ENCODE measurements at places on chromosomes 11 and 22. TPM values are rescaled to one million over a fixed set of nuclear protein-coding genes. Genes with fewer than 3 reads are reported as not detected.
A peak's percentile ranks its signal among the peaks of the same experiment; 100 is the strongest.

- no peaks in the 10 kb centered on the region for H3K36me3 ChIP-seq
- no peak within 1 kb of the TSS for H3K27ac ChIP-seq
- peaks cover 8% of the 10 kb centered on the region for H3K4me1 ChIP-seq
Measured at GRCh38 chr22:31139866-31140716, at the start of gene PLA2G3. Gene PLA2G3, minus strand, starts transcription at chr22:31140508. Its CDS starts 154 bp downstream, at chr22:31140354.

- H3K27ac ChIP-seq = peak overlapping the region; percentile 15
- DNase-seq = no peak
- H3K4me3 ChIP-seq = no peak overlapping the region
- H3K36me3 ChIP-seq = peaks cover 2% of the 10 kb centered on the region
- H3K27me3 ChIP-seq = no peaks in the 10 kb centered on the region
Measured at GRCh38 chr11:66181632-66182315, 86.7 kb upstream of the RAB1B start.

DNA sequence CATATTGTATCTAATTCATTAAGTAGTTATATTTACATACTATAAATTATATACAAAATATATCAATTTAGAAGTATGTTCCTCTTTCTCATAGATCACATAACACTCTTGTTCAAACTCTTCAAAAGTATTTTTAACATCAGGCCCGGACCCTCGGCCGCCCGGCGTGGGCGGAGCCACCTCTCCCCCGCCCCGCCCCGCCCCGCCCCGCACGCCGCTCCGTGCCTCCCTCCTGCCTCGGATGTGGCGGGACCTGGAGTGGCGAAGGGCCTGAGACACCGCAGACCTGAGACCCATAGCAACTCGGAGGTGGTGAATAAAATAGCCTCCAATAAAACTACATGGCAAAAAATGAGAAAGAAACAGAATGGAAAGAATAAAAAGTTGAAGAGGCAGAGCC lies 105.9 kb upstream of the BDNF start:
- no peaks in the 10 kb centered on the region for H3K4me1 ChIP-seq
- H3K27me3 ChIP-seq = no peaks in the 10 kb centered on the region
- no peaks in the 10 kb centered on the region for H3K36me3 ChIP-seq
- H3K27ac ChIP-seq = no peak overlapping the region
- no peak overlapping the region for H3K4me3 ChIP-seq

- DNase-seq = no peak
- H3K27me3 ChIP-seq = no peaks in the 10 kb centered on the region
- no peak overlapping the region for H3K27ac ChIP-seq
- H3K4me3 ChIP-seq = no peak overlapping the region
- no peaks in the 10 kb centered on the region for H3K4me1 ChIP-seq
Measured at GRCh38 chr11:26971961-26972360, 22.0 kb upstream of the FIBIN start.

- peaks cover 38% of the 10 kb centered on the region for H3K4me1 ChIP-seq
- no peak for DNase-seq
- H3K27me3 ChIP-seq = peaks cover 67% of the 10 kb centered on the region
- H3K27ac ChIP-seq = no peak overlapping the region
- H3K4me3 ChIP-seq = peak overlapping the region; percentile 26
Measured at GRCh38 chr11:31808721-31809540, 2.2 kb downstream of the PAX6 start.

GRCh38 chr11:73167363-73167954 lies 25.3 kb upstream of the FCHSD2 start:
- no peaks in the 10 kb centered on the region for H3K36me3 ChIP-seq
- DNase-seq = no peak
- H3K4me1 ChIP-seq = no peaks in the 10 kb centered on the region
- H3K4me3 ChIP-seq = no peak overlapping the region
- peaks cover 4% of the 10 kb centered on the region for H3K27me3 ChIP-seq

Gene TNNI2
- not detected for total RNA-seq

- H3K36me3 ChIP-seq = no peaks in the 10 kb centered on the region
- H3K27me3 ChIP-seq = no peaks in the 10 kb centered on the region
- DNase-seq = no peak
- H3K4me1 ChIP-seq = peaks cover under 1% of the 10 kb centered on the region
Measured at GRCh38 chr11:11089805-11090204, 232.0 kb upstream of the ZBED5 start.

Gene OR2D2
- total RNA-seq = 0.32 TPM

Gene MS4A15
- total RNA-seq = not detected

Gene COMT
- total RNA-seq = 78.5 TPM

DNA sequence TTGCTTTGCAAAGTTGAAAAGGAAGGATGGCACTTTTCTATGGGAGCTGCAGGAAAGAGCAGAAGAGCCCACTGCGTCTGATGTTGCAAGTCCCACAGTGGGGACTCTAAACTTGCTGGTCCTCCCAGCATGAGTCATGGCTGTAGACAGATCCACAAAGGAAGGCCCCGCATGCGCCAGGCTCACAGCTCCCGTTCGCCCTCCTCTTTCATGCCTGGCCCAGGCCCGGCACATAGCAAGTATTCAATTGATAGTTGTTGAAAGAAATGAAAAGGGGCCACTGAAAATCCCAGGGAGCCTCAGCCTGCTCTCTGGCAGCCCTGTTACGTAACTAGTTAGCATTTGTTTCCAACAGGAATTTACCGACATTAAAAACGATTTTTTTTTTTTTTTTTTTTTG lies 18.9 kb downstream of the AP1B1 start:
- H3K36me3 ChIP-seq = peaks cover 29% of the 10 kb centered on the region
- no peak overlapping the region for H3K27ac ChIP-seq
- H3K4me3 ChIP-seq = no peak overlapping the region
- no peaks in the 10 kb centered on the region for H3K27me3 ChIP-seq
- no peak for DNase-seq

Gene BTG4
- total RNA-seq = not detected

DNA sequence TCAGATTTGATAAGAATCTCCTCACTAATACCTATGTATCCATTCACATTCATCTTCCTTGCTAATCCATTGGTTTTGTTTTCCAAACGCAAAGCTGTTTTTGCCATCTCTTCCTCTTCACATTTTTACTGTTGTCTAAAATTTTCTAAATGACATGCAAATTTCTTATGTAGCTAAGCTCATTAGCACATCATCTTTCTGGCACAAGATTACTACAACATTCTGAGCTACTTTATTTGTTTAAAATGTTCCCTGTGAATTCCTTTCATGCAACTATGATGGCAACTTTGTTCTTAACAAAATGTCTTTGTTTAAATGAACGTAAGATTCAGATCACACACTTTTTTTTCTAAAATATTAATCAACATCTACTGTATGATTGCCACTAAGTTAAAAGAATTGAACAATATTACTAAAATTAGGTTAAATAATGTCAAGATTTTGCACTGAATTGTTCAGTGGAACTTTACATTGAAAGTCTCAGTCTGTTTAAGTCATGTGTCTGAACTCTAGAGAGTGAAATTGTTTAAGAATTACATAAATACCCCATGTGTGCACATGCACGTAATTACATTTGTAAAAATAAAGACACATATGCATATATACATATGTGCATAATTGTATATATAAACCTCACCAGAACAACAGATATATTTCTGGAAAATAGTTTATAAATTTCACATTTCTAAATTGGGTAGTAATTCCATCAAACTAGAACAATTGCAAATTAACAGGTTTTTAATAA lies 688.4 kb downstream of the CNTN5 start:
- H3K27ac ChIP-seq = no peak overlapping the region
- no peak for DNase-seq
- no peaks in the 10 kb centered on the region for H3K4me1 ChIP-seq
- no peaks in the 10 kb centered on the region for H3K27me3 ChIP-seq
- no peaks in the 10 kb centered on the region for H3K36me3 ChIP-seq
- no peak overlapping the region for H3K4me3 ChIP-seq

GRCh38 chr22:36304429-36304828 lies 51.5 kb downstream of the APOL1 start:
- no peak overlapping the region for H3K4me3 ChIP-seq
- H3K27me3 ChIP-seq = no peaks in the 10 kb centered on the region
- no peak for DNase-seq
- peak overlapping the region; percentile 25 for H3K27ac ChIP-seq
- H3K4me1 ChIP-seq = peaks cover 7% of the 10 kb centered on the region
- peaks cover 82% of the 10 kb centered on the region for H3K36me3 ChIP-seq

DNA sequence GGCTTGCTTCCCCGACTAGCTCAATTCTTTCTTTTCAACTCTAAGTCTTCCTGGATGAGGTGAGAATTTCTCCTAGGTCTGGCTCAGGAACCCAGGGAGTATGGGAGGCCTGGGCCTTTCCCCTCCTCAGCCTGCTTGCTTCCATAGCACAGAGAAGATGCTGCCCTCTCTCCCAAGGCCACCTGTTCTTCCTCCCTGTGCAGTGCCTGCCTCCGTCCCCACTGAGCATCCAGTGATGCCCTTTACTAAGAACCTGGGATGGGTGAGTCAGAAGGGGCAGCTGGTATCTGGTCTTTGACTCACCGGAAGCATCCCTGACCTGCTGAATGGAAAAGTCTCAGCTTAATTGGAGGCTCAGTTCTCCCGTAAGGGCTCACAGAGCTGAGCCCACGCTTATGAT lies 607.9 kb downstream of the BUD13 start:
- no peaks in the 10 kb centered on the region for H3K36me3 ChIP-seq
- H3K4me1 ChIP-seq = no peaks in the 10 kb centered on the region
- H3K27ac ChIP-seq = no peak overlapping the region
- no peak for DNase-seq
- no peak overlapping the region for H3K4me3 ChIP-seq

GRCh38 chr22:50361688-50362087 lies 18.6 kb downstream of the PPP6R2 start:
- peaks cover 27% of the 10 kb centered on the region for H3K4me1 ChIP-seq
- no peak overlapping the region for H3K4me3 ChIP-seq
- no peak for DNase-seq
- peak overlapping the region; percentile 79 for H3K27ac ChIP-seq
- H3K36me3 ChIP-seq = peaks cover 26% of the 10 kb centered on the region
- H3K27me3 ChIP-seq = no peaks in the 10 kb centered on the region

Gene MRGPRX4
- not detected for total RNA-seq

Gene DRD4
- 0.30 TPM for total RNA-seq

Gene IL17REL
- total RNA-seq = 0.16 TPM

Gene UFD1
- 78.4 TPM for total RNA-seq

DNA sequence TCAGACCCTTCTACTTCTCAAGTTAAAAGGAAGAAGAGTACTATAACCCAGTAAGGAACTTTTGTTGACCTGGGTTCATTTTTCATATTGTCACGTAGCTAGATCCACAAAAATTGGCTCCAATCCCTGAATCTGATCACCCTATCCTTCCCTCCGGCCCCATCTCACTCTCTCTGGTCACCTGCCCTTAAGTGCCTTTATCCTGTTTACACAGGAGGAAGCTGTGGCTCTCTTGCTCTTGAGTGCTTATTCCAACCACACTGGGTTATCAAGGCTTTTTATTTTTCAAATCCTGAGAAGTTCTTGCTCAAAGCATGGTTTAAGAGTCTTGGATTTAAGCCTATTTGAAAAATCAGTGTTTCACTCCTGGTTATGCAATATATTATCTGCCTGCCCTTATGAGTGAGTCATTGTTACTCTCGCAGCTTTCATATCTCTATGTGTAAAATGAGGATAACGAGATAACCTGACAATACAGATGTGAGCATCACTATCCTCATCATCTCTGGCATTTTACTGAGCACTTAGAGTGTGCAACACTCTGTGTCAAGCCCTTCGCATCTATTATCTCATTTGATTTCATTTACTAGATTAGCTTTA lies 293.9 kb downstream of the GUCY1A2 start:
- DNase-seq = no peak
- H3K27me3 ChIP-seq = no peaks in the 10 kb centered on the region
- no peak overlapping the region for H3K27ac ChIP-seq
- no peak overlapping the region for H3K4me3 ChIP-seq
- H3K36me3 ChIP-seq = no peaks in the 10 kb centered on the region

DNA sequence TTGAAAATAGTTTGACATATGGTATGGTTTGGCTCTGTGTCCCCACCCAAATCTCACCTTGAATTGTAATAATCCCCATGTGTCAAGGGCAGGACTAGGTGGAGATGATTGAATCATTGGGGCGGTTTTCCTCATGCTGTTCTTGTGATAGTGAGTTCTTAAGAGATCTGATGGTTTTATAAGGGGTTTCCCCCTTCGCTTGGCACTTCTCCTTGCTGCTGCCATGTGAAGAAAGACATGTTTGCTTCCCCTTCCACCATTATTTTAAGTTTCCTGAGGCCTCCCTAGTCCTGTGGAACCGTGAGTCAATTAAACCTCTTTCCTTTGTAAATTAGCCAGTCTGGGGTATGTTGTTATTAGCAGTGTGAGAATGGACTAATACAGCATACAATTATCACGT lies 7.7 kb downstream of the KCTD21 start:
- peaks cover 30% of the 10 kb centered on the region for H3K36me3 ChIP-seq
- no peak overlapping the region for H3K27ac ChIP-seq
- no peaks in the 10 kb centered on the region for H3K27me3 ChIP-seq

DNA sequence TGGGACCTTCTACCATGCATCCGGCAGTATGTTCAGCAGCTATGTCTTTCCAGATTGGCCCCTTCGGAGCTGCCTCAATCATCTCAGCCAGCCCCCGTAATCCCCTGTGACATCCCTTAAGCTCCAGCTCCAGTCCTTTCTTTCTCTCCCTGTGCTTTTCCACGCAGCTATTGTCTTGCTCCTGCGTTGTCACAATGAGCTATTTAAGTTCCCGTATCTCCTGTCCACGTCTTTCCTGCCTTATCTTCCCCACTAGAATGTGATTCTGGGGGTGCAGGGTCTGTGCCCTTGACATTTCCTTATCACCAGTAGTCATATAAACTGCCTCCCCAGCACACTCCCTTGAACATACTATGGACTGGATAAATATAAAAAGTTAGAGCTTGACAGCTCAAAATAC lies 5.1 kb upstream of the ETS1 start:
- H3K4me1 ChIP-seq = peaks cover 17% of the 10 kb centered on the region

- peaks cover 5% of the 10 kb centered on the region for H3K27me3 ChIP-seq
- peak within 1 kb of the TSS; percentile 55 for H3K27ac ChIP-seq
- peak within 1 kb of the TSS; percentile 73 for H3K4me3 ChIP-seq
- H3K36me3 ChIP-seq = no peaks in the 10 kb centered on the region
- peak; percentile 91 for DNase-seq
- H3K4me1 ChIP-seq = peaks cover 25% of the 10 kb centered on the region
Measured at GRCh38 chr11:64743591-64744543, at the start of gene RASGRP2. Gene RASGRP2, minus strand, starts transcription at chr11:64744142. Its CDS starts 1,276 bp downstream, at chr11:64742866.

- H3K36me3 ChIP-seq = no peaks in the 10 kb centered on the region
- H3K27ac ChIP-seq = no peak overlapping the region
- DNase-seq = peak; percentile 13
- H3K4me1 ChIP-seq = no peaks in the 10 kb centered on the region
- H3K27me3 ChIP-seq = no peaks in the 10 kb centered on the region
Measured at GRCh38 chr22:42692239-42693054, 28.2 kb downstream of the A4GALT start.

DNA sequence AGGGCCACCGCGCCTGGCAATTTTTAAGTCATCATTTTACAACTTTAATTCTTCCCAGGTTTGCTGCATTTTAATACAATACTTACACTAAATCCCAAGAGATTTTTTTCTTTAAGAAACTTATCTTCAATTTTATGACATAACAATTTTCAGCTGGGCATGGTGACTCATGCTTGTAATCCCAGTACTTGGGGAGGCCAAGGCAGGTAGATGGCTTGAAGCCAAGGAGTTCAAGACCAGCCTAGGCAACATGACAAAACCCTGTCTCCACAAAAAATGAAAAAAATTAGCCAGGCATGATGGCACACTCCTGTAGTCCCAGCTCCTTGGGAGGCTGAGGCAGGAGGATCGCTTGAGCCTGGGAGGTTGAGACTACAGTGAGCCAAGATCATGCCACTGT lies 38.8 kb downstream of the CLDN25 start:
- peaks cover 30% of the 10 kb centered on the region for H3K36me3 ChIP-seq
- H3K4me1 ChIP-seq = no peaks in the 10 kb centered on the region
- no peak for DNase-seq
- no peak overlapping the region for H3K27ac ChIP-seq
- H3K27me3 ChIP-seq = no peaks in the 10 kb centered on the region

- no peaks in the 10 kb centered on the region for H3K27me3 ChIP-seq
- no peak for DNase-seq
- peak overlapping the region; percentile 25 for H3K27ac ChIP-seq
- peak overlapping the region; percentile 81 for H3K4me3 ChIP-seq
- H3K4me1 ChIP-seq = peaks cover 55% of the 10 kb centered on the region
Measured at GRCh38 chr11:2303627-2304505, 2.1 kb downstream of the TSPAN32 start.
